ENCODE measurements at places on chromosomes 1 and 21. TPM values are rescaled to one million over a fixed set of nuclear protein-coding genes. Genes with fewer than 3 reads are reported as not detected.

TAS1R1 gene
- under 0.01 TPM for total RNA-seq

ERRFI1 gene
- 46.2 TPM for total RNA-seq

GRCh38 chr1:39816415-39817090 is 27.9 kb upstream of the BMP8B start:
- DNase-seq = peak; percentile 75
- no peak overlapping the region for H3K27ac ChIP-seq
- no peak overlapping the region for H3K4me3 ChIP-seq
- no peaks in the 10 kb centered on the region for H3K4me1 ChIP-seq
- H3K36me3 ChIP-seq = no peaks in the 10 kb centered on the region

GRCh38 chr1:164662462-164662861 is 103.5 kb downstream of the PBX1 start:
- no peak overlapping the region for H3K27ac ChIP-seq
- H3K4me1 ChIP-seq = no peaks in the 10 kb centered on the region
- no peak for DNase-seq
- H3K27me3 ChIP-seq = no peaks in the 10 kb centered on the region

CFHR1 gene
- total RNA-seq = 0.50 TPM

GRCh38 chr1:3259020-3259419 is 190.0 kb downstream of the PRDM16 start:
- H3K36me3 ChIP-seq = no peaks in the 10 kb centered on the region
- no peaks in the 10 kb centered on the region for H3K27me3 ChIP-seq
- H3K27ac ChIP-seq = no peak overlapping the region
- H3K4me3 ChIP-seq = no peak overlapping the region

NOS1AP gene
- total RNA-seq = 0.17 TPM

- DNase-seq = no peak
- no peak overlapping the region for H3K4me3 ChIP-seq
- H3K27ac ChIP-seq = no peak overlapping the region
- H3K4me1 ChIP-seq = no peaks in the 10 kb centered on the region
Observed at GRCh38 chr1:166927701-166928100, 47.6 kb downstream of the ILDR2 start.

TNNI3K gene
- 0.66 TPM for total RNA-seq

GRCh38 chr1:191714845-191715244 is 443.4 kb upstream of the RGS18 start:
- H3K27ac ChIP-seq = no peak overlapping the region
- no peaks in the 10 kb centered on the region for H3K4me1 ChIP-seq
- no peaks in the 10 kb centered on the region for H3K36me3 ChIP-seq
- DNase-seq = no peak
- no peaks in the 10 kb centered on the region for H3K27me3 ChIP-seq

DNA sequence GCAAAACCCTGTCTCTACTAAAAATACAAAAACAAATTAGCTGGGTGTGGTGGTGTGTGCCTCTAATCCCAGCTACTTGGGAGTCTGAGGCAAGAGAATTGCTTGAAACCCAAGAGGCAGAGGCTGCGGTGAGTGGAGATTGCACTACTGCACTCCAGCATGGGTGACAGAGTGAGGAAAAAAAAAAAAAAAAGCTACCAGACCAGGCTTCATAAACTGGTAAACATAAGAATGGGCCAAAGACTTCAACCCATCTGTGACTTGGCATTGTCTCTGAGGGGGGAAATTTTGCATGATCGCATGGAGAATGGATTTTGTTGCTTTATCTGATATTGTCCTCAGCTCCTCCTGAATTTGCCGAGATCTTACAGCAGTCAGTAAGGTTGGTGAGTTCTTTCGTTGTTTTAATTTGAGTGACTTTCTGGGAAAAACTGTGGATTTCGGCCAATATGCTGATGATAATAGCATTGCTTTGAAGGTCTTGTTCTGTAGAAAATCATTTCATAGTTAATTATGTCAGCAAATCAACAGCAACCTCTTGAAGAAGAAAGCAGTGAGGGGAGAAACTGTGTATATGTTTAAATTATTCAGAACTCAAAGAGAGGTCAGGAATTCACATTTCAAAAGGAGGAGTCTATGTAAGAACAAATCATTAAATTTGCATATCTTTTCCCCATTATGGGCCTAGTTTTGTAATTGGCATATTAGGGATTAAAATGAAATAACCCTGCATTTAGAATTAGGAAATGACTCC is 13.1 kb downstream of the FGGY start:
- H3K27me3 ChIP-seq = no peaks in the 10 kb centered on the region
- H3K4me1 ChIP-seq = no peaks in the 10 kb centered on the region
- no peak for DNase-seq
- H3K4me3 ChIP-seq = no peak overlapping the region
- H3K27ac ChIP-seq = no peak overlapping the region

NUP210L gene
- 0.17 TPM for total RNA-seq

GRCh38 chr1:53878492-53879105 is 11.0 kb downstream of the YIPF1 start:
- no peak overlapping the region for H3K4me3 ChIP-seq
- H3K4me1 ChIP-seq = no peaks in the 10 kb centered on the region
- peak; percentile 55 for DNase-seq
- no peaks in the 10 kb centered on the region for H3K27me3 ChIP-seq
- H3K27ac ChIP-seq = no peak overlapping the region

DNA sequence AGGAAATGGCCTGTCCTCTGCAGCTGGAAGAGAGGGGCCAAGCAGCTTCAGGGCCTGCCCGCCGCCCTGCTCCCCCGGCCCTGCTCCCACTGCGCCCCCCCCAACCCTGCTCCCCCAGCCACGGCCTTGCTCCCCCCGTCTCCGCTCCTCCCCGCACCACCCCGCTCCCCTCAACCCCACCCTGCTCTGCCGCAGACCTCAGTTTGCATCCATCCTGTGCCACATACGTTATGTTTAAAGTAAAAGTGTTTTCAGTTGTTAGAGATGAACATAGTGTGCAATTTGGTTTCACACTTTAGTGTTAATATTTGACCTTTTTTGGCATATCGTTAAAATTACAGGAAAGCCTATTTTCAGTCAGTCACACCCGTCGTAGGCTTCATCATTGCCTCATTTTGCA is 34.1 kb upstream of the DIP2A start:
- no peaks in the 10 kb centered on the region for H3K27me3 ChIP-seq
- no peak overlapping the region for H3K4me3 ChIP-seq
- H3K4me1 ChIP-seq = no peaks in the 10 kb centered on the region
- peaks cover 13% of the 10 kb centered on the region for H3K36me3 ChIP-seq
- no peak for DNase-seq
- no peak overlapping the region for H3K27ac ChIP-seq

- no peak within 1 kb of the TSS for H3K27ac ChIP-seq
- no peaks in the 10 kb centered on the region for H3K27me3 ChIP-seq
- H3K4me3 ChIP-seq = no peak within 1 kb of the TSS
- H3K36me3 ChIP-seq = no peaks in the 10 kb centered on the region
- no peaks in the 10 kb centered on the region for H3K4me1 ChIP-seq
Observed at GRCh38 chr1:11046625-11047365, at the start of gene MASP2. MASP2 (minus strand) TSS chr1:11047239; CDS start chr1:11047207, 32 bp downstream.

DNA sequence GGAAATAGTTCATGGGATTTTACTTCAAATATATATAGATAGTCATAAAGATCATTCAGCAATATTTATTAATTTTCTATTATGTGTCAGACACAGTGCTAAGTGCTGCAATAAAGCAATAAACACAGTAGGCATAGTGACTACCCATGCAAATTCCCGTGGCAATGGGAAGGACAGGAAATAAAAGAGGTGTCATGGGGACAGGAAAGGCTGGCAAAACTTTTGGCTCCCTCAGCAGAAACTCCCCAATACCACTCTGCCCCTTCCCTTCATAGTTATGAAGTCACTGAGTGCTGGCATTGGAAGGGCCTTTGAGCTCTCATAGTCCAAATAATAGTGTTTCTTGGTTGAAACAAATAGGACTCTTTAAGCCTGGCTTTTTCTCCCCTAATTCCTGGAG is 104.4 kb upstream of the DPT start:
- no peak for DNase-seq
- no peaks in the 10 kb centered on the region for H3K36me3 ChIP-seq
- H3K4me1 ChIP-seq = no peaks in the 10 kb centered on the region
- no peaks in the 10 kb centered on the region for H3K27me3 ChIP-seq
- no peak overlapping the region for H3K4me3 ChIP-seq
